ENCODE measurements at places on chromosomes 7 and 10.

DNA sequence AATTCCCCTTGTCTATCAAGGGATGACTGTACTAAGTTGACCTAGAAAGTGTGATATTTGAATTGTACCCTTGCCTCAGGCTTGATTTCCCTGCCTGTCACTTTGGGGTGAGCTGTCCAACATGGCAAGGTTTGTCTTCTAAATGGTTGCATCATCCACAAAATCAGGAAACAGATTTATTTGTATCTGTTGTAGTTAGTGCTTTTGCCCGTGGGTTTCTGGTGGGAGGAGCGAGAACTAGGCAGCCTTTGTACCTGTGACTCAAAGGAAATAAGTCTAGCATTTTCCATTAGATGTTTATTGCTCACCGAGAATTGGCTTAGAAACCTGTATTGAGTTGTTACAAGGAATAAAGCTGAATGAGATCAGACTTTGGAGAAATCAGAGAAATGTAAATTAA lies 650.8 kb downstream of the LRMDA start:
- peak; percentile 49 for DNase-seq

GRCh38 chr10:62059217-62059920 lies 157.9 kb downstream of the ARID5B start:
- peak; percentile 44 for DNase-seq

- no peak for DNase-seq
Observed at GRCh38 chr10:115801992-115802391, 471.0 kb downstream of the GFRA1 start.

DNA sequence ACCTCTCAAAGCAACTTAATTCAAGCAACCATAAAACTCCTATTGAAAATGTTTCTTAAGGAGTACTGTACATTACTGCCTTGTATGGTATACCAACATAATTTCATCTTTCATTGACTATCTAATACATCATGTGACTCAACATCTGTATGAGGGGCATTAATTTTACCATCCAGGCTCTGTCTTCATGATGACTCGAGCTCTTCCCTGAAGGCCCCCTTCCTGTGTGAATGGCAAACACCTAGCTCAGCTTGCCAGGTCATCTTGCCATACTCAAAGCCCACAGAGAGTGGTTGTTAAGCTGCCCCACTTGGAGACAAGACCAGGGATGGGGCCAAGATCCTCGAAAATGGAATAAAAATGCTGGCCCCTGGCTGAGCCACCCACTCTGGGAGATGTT lies 82.4 kb downstream of the SGMS1 start:
- DNase-seq = no peak

- no peak for DNase-seq
Observed at GRCh38 chr10:35942057-35942456, 300.0 kb upstream of the FZD8 start.

- DNase-seq = peak; percentile 84
Observed at GRCh38 chr7:901388-902154, 25.2 kb downstream of the GET4 start.

- DNase-seq = no peak
Observed at GRCh38 chr7:64651203-64651602, 14.7 kb upstream of the ZNF107 start.

GRCh38 chr7:781186-781849 lies 51.0 kb upstream of the SUN1 start:
- no peak for DNase-seq

DNA sequence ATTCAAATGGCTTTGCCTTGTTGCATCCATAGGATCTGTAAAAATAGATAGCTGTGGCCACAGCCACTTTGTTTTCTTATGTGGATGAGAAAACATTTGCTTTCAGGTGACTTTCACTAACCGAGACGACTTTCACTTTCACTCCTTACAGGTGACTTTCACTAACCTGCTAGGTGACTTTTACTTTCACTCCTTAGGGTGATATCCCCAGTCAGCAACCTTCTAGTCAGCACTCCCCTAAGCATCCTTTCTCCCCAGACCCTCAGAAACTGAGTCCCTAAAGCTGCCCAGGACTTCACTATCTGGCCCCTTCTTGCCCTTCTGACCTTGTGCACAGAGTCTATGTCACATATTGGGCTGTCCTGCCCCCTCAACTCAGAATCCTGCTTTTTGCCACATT lies 177.5 kb downstream of the RELN start:
- DNase-seq = no peak

DNA sequence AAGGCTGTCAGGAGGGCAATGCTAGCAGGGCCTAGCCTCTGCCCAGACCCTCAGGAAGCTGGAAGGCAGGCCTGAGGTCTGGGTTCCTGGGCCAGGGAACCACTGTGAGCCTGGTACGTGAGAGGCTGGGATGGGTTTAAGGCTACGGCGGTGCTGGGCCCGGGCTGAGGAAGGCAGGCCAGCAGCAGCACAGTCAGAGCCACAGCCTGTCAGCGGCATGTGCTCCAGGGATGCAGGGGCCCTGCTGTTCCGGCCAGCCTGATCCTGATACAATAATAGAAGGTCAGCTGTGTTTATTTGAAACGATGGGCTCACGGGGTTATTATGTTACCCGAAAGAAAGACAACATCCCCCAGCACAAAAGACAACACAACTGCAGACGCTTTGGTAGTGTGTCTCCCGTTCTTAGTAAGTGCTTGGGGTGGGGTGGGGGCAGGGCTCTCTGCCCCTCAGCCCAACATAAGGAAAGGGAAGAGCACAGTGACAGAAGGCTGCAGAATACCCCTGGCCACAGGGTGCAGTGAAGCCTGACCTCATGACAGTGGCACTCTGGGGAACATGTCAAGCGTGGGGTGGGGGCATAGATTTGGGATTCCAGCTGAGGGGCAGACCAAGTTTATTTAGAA lies 95.0 kb downstream of the COL13A1 start:
- DNase-seq = no peak

GRCh38 chr10:112080231-112080630 lies 103.3 kb downstream of the GPAM start:
- DNase-seq = no peak

GRCh38 chr10:126770809-126771208 lies 100.3 kb upstream of the C10orf90 start:
- DNase-seq = no peak

- DNase-seq = no peak
Observed at GRCh38 chr10:78351809-78352208, 318.1 kb downstream of the RPS24 start.

DNA sequence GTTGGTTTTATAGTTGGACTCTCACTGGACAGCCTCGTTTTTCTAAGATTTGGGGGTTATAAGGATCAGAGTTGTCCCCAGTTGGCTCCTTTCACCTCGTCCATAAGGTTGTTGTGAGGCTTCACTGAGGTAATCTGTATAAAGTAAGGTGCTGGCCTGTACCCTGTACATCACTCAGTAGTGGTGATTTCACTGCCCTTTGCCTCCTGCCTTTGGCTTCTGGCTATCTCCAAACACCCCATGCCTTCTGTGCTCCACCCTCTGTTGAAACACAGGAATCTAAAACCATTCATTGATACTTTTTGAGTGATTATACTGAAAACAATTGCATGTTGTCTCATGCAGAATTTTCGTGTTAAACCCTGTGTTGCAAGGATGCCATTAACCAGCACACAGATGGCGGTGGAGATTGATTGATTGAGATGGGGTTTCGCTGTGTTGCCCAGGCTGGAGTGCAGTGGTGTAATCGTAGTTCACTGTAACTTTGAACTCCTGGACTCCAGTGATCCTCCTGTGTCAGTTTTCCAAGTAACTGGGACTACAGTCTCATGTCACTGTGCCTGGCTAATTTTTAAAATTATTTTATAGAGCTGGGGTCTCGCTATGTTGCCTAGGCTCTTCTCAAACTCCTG lies 55.0 kb downstream of the KAT6B start:
- DNase-seq = no peak
